Stimulated activated CD8-positive, alpha-beta memory T cell treated with anti-CD3 and anti-CD28 coated beads, Interleukin-7, amount 100 ng/mL, for 24 hours (primary cell): ENCODE measurements at places on chromosomes 2 and 18.

DNA sequence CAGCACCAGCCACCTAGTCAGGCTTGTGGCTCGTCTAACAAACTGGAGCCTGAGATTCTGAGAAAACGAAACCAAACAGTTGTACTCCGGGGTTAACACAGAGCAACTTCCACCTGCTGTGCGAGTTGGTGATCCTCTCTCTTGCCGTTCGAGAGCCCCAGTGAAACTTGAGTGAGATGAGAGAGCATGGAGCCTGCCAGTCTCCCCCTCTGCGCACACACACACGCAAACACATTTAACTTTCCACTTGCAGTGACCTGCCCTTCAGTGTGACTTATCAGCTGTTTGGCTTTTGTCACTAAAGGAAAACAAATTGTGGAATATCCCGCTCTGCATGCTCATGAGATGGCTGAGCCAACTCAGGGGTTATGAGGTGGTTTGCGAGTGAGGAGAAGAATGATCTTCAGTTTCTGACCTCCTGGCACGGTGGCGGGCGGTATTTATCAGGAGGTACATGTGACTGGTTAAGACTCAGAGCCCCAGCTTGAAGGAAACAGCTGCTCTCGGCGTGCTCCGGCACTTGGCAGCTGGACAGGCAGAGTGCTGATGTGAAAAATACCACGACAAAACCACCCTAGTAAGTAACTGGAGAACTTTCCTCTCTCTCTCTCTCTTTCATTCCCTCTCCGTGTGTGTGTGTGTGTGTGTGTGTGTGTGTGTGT is at the start of gene RASGRP3:
TSS of gene RASGRP3 (plus strand) at position 519 of the 662 bp plus-strand sequence. CDS start 38,488 bp downstream, outside the sequence.
- DNase-seq = peak; percentile 23

DNA sequence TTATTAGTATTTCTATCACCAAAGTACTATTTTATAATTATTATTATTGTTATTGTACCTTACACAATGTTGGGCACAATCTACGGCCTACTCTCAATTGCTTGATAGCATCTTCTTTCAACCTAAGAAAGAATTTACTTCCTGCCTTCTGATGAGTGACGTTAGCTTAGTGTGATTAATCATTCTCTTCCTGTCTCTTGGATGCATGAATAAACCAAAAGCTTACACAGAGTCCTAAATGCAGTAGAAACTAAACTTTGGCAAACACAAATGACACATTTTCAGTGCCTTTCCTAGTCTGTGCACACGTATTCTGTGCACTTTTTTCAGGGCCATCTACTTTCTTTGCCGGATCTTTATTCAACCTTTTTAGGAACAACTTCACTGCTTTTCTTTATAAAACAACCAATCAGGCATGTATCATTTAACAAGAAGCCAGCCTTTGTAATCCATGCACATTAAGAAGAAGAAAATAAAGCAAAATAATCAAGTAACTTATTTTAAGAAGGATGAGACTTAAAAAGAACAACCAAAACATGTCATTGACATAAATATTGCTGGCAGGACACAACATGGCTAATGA is 19.1 kb downstream of the TRAK2 start:
- no peak for DNase-seq

GRCh38 chr2:109381327-109381820 is 232.4 kb downstream of the SEPTIN10 start:
- no peak for DNase-seq

DNA sequence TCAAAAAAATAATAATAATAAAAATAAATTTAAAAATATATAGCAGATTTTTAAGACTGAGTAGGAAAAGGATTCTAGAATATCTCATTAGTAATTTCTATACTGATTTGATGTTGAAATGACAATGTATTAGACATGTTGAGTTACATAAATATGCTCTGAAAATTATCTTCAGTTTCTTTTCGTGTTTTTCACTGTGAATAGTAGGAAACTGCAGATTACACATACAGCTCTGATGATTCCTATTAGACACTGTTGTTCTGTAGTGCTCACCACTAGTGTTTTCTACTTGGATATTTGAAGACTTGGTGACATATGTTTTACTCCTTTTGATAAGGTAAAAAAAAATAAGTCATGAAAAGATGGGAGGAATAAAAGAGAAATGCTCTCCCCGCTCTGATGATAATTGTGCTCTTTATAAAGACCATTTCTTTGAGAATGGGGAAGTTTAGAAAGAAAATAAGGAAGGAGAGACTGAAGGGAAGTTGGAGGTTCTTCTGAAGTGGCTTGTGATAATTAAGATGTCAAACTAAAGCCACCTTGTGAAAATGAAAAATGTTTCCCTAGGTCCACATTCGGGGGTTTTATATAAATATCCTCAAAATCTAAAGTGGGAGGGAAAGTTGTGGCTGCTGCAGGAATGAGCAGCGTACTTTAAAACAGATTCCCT is 52.9 kb downstream of the SLC9A2 start:
- DNase-seq = no peak

- DNase-seq = no peak
These were observed 48.2 kb downstream of the TWIST2 start for GRCh38 chr2:238895891-238896600.

GRCh38 chr2:233395687-233396086 is 41.4 kb downstream of the DGKD start:
- DNase-seq = no peak

- DNase-seq = no peak
These were observed 30.1 kb downstream of the C1D start for GRCh38 chr2:68032702-68033101.

DNA sequence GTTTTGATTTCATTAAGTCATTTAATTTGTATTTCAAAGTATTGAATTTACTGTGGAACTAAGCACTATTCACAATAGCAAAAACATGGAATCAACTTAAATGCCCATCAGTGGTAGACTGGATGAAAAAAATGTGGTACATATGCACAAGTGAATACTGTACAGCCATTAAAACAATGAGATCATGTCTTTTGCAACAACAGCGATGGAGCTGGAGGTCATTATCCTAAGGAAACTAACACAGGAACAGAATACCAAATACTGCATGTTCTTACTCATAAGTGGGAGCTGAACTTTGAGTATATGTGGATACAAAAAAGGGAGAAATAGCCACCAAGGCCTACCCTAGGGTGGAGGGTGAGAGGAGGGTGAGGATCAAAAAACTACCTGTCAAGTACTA is 164.4 kb downstream of the BABAM2 start:
- no peak for DNase-seq

DNA sequence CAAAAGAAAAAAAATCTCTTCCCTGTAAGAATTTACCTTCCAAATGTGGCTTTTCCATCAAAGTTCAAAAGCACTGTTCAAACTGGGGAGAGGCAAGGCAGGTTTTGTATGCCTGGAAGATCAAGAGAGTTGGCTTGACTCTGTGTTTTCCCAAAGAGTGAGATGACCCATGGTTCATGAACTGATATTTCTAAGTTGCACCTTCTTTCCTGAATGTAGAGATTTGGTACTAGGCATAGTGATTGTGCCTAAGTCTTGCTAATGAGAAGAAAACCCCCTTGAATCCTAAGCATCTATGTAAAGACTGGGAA is 23.4 kb upstream of the LPIN1 start:
- DNase-seq = no peak

GRCh38 chr2:228841877-228842276 is 429.2 kb downstream of the PID1 start:
- no peak for DNase-seq

DNA sequence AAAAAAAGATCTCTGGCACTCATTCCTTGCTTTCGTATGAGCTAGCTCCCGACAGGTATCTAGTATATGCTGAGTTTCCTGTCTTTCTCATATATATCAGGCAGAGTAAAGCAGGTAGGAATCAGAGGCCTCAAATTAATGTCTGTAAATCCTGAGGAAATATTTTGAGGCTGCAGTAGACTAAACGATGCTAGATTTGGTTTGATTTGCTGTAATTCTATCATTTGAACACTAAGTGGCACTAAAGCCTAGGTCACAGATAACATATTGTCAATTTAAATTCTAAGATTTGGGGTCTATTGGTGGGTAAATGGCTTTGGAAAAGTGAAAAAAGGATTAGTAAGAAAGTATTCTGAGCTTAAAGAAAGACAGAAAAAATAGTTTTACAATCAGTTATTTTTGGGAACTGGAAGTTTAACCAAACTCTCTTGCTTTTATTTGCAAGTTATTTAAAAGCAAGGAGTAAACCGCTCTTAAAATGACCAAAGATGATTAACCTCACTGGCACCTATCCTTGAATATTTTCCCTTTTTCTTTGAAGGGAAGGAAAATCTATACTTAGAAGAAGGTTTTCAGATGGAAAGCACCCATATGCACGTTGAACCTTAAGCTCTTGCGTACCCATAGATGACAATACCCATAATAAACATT is 37.6 kb upstream of the SLC4A10 start:
- no peak for DNase-seq

- DNase-seq = no peak
These were observed 3.8 kb downstream of the SLC1A4 start for GRCh38 chr2:64992990-64993389.

DNA sequence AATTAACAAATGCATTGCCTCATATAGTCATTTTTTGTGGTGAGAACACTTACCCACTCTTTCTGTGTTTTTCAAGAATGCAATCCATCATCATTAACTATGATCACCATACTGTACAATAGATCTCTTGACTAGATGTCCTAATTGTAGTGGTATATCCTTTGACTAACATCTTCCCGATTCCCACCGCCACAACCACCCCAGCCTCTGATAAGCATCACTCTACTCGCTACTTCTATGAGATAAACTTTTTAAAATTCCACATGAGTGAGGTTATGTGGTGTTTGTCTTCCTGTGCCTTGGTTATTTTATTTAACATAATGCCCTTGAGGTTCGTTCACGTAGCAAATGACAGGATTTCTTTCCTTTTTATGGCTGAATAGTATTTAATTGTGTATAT is 6.6 kb downstream of the VWA3B start:
- no peak for DNase-seq

DNA sequence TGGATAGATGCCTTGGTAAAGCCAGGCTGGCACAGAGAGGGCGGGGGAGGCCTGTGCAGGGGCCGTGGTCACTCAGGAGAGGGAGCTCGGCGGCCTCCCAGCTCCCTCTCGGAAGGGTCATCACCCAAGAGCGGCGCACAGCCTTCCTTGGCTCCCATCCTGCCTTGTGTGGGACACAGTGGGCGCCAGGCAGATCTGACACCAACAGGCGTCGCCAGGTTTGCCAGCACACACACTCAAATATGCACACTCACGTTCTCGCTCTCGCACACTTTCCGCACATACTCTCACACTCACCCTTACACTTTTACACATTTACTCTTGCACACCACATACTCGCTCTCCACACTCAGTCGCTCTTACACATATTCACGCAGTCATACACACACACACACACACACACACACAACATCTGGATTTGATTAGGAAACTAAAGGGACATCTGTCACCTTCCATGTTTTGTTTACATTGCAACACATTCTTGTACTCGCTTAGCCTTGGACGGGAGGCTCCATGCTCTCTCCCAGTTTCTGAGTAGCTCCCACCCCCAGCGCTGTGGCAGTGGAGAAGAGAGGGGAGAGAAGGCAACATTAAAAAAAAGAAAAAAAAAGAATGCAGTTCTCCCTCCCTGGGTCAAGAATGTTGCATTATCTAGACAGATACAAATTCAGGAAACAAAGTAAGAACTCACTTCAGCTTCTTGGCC is 10.5 kb downstream of the CHMP1B start:
- DNase-seq = no peak

DNA sequence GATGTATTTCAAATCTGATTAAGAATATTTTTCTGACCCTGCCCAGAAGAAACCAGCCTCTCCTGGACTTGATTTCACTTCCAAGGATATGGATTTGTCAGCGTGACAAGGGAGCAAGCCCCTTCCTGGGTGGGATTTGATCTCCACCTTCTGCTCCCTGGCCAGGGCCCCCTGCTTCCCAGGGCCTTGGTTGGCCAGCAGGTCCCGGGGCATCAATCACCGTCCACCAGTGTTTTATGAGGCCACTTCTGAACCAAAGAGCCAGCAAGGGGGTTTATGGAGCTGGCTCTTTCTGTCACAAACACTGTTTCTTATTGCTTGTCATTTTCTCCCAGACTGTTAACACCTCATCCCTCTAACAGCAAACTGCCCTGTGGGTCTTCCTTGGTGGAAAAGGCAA is 320.5 kb upstream of the SKOR2 start:
- no peak for DNase-seq

DNA sequence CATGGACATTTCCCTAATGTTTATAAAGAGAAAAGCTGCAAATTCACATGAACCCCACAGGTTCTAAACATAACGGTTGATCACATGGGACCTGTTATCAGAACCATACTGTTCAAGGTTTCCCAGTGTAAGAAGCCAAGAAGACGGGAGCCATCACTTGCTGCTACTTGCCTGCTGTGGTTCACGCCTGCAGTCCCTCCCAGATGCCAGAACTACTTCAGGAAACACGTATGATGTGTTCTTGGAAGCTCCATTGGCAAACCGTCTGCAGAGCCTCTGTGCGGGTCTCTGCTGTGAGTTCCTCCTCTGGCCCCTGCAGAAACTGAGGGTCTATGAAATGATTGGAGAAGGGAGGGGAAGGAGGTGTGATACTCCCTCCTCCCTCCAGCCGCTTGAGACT is 75.2 kb downstream of the CABLES1 start:
- DNase-seq = no peak

GRCh38 chr2:144083211-144083610 is 436.7 kb downstream of the ZEB2 start:
- DNase-seq = no peak

- no peak for DNase-seq
These were observed 65.7 kb downstream of the LRRTM1 start for GRCh38 chr2:80238692-80239469.

GRCh38 chr2:205858881-205859441 is 176.7 kb downstream of the NRP2 start:
- DNase-seq = no peak

DNA sequence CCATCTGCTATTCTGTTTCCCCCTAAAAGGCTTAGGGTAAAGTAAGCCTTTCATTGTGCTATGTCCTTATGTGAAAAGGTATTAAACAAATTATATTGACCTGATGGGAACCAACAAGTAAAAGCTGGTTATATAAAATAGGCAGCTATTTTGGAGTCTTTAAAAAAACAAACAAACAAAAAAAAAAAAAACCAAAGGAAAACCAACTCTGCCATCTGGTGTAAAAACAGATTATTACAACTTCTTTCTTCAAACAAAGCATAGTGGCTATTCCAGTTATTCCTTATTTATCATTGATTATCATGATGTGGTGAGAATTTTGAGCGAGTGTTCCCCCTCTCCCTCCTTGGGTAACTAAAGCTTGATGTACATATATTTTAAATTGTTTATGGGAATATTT is 122.3 kb upstream of the FHL2 start:
- no peak for DNase-seq

DNA sequence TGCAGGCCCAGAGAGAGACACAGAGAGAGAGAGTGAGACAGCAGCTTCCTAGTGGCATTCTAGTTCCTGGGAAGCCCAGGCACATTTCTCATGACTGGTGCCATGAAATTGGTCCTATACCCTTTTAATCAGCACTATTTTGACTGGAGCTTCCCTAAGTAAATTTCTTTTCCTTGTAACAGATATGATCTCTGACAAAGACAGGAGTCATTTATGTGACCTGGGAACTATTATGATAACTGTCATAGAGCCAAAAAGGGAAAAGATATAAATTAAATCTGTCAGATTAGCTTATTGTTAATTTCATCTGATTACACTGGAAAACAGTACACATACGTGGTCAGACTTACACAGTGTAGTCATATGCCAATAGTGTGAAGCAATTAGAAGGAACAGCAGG is 161.3 kb upstream of the HNRNPA3 start:
- DNase-seq = no peak

GRCh38 chr2:58951722-58952121 is 710.6 kb upstream of the FANCL start:
- no peak for DNase-seq

- no peak for DNase-seq
These were observed 37.2 kb downstream of the CREG2 start for GRCh38 chr2:101349893-101350662.
